ENCODE measurements at places on chromosomes 4 and X. TPM values are rescaled to one million over a fixed set of nuclear protein-coding genes. Genes with fewer than 3 reads are reported as not detected.
A peak's percentile ranks its signal among the peaks of the same experiment; 100 is the strongest.

The CABS1 gene
- not detected for total RNA-seq

DNA sequence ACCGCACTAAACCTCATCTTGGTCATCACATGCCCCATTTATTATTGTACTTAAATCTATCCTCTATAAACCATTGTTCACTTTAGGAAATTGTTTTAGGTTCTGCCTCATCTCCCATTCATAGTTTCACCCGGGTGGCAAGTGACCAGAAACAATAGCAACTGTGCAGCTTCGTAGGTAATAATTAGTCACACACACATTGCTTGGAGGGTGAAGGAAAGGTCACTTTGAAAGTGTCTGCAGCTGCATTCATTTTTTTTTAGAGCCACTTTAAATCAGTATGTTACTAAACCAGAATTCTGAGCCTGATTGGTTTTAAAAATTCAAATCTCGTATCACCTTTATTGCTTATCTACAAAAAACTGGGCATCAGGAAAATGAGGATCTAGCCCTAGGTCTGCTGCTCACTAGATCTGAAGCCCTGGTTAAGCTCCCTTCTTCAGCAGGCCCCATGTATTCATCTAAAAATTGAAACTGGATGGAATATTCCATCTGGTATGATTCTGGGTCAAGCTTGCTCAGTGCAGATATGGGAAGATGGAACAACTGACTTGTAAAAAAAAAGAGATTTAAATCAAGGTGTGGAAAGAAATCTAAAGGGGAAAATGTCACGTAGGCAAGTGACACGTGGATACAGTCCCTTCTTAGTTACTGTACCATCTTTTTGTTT lies 62.4 kb downstream of the LIMCH1 start:
- DNase-seq = no peak

The TMSB15B gene
- 4.0 TPM for total RNA-seq

The SLITRK4 gene
- 25.5 TPM for total RNA-seq

DNA sequence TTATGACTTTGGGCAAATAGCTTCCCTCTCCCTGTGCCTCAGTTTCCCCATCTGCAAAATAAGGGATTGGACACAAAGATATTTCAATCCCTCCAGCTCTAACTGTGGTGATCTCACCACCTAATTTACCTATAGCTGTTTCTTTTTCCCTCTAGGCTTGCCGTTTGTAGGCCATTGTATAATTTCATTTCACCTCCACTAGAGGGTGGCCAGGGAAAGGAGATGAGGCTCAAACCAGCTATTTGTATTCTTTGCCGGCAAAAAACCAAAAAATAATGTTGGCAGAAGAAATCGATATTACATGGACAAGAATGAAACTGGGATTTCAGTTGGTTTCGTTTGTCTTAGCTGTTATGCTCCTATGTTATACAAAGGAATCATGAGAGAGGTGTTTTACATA lies 36.1 kb upstream of the DOCK11 start:
- no peak for DNase-seq

DNA sequence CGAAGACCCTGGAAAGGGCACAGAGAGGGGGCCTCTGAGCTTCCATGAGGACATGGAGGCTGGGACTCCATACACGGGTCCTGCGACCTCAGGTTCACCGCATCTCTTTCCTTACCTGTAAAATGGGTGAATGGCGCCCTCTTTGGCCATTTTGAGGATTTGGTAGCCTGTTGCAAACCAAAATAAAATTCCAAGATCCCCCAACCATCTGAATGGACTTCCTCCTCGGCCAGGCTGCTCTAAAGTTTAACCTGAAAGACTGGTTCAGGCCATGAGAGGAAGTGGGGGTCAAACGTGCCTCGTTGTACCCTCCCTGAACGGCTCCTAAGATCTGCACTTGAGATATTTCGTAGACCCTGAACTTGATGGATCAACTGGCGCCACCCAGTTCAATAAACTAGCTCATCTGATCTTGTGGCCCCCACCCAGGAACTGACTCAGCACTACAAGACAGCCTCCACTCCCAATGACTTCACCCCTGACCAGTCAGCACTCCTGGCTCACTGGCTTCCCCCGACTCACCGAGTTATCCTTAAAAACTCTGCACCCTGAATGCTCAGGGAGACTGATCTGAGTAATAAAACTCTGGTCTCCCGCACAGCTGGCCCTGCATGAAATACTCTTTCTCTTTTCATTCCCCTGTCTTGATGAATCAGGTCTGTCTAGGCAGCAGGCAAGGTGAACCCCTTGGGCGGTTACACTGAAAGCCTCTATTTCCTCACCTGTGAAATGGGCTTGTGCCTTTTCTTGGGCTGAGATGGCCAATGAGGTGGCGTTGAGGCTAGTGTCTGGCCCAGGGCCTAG lies 32.9 kb upstream of the GPR78 start:
- DNase-seq = no peak

The GUCY1A1 gene
- 33.6 TPM for total RNA-seq

GRCh38 chrX:133985164-133985966 lies at the start of gene GPC3:
Gene GPC3, minus strand, starts transcription at chrX:133985594.
- DNase-seq = no peak

The VCX2 gene
- not detected for total RNA-seq

- peak; percentile 63 for DNase-seq
Measured at GRCh38 chrX:103782640-103783039, 6.0 kb downstream of the PLP1 start.

DNA sequence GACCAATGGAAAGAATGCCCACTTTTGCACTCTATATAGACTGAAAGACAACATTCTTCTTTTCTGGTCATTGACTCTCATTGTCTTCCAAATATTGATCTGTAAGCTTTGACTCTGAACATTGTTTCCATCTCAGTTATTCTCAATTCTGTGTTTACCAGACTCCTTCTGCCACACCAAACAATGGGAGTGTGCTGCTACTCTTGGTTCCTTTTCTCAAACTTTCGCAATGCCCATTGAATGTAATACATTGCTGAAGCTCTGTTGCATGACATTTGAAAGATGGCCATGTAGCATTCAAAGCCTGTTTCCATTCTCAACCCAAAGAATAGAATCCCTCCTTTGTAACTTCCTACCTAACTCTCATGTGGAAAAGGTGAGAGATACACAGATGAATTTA lies 136.2 kb downstream of the BTC start:
- no peak for DNase-seq
